ENCODE measurements at places on chromosomes 2 and 18. TPM values are rescaled to one million over a fixed set of nuclear protein-coding genes. Genes with fewer than 3 reads are reported as not detected.

DNA sequence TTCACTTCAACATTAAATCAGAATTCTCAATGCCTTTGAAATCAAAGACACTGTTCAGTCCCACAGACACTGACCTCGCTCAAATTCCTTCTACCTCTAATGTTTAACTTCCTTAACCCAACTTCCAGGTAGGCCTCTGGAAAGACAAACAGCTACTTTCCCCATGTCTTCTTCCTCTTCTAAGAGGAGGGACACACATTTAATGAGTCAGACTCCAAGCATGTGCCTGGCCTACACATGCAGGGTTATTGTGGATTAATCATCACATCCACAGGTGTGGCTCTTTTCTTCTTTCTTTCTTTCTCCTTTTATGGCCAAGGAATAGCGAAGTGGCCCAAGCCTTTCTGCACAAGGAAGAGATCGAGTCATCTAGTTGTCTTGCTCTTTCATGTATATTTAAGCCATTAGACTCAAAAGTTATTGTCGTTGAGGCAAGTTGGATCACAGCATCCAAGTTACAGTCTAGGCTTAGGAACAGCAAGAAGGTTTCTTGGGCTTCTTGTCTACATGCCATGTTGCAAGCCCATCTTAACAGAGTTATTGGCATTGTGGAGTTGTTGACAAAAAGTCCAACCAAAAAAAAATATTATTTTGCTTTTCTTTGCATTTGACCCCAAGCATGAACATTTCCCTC is 387.8 kb downstream of the IRS1 start:
- H3K27ac ChIP-seq, result no peak overlapping the region
- no peak overlapping the region for H3K4me3 ChIP-seq
- no peaks in the 10 kb centered on the region for H3K27me3 ChIP-seq
- DNase-seq, result no peak
- no peaks in the 10 kb centered on the region for H3K36me3 ChIP-seq

GRCh38 chr2:126822921-126823320 is 75.8 kb upstream of the TEX51 start:
- no peaks in the 10 kb centered on the region for H3K4me1 ChIP-seq
- no peaks in the 10 kb centered on the region for H3K27me3 ChIP-seq
- no peak for DNase-seq
- H3K36me3 ChIP-seq, result no peaks in the 10 kb centered on the region
- H3K27ac ChIP-seq, result no peak overlapping the region

LRRTM1 gene
- 0.68 TPM for total RNA-seq

PDCD1 gene
- 0.37 TPM for total RNA-seq

DNA sequence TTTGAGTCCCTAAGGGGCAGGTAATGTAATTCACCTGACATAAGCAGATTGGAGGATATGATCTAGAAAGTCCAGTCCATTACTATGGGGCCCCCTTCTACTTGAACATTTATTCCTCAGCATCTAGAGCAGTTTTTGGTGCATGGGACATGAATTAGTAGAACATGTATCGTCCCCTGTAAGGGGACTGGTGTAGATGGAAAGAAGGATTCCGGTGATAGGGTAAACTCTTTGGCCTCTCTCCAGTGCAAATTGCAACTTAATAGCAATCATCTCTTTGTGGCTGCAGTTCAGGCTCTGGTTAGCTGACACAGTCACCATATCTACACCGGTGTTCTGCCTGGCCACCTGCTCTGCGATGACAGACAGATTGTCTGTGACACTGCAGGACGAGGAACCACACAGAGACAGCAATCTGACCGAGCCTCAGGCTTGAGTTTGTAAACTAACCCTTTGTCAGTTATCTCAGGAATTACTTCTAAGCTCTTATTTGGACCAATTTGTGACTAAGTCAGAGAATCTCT is 6.4 kb upstream of the SLC8A1 start:
- DNase-seq, result peak; percentile 48
- no peak overlapping the region for H3K27ac ChIP-seq
- no peaks in the 10 kb centered on the region for H3K36me3 ChIP-seq
- no peaks in the 10 kb centered on the region for H3K27me3 ChIP-seq
- H3K4me1 ChIP-seq, result peaks cover 8% of the 10 kb centered on the region

TDRD15 gene
- 11.3 TPM for total RNA-seq

- no peaks in the 10 kb centered on the region for H3K36me3 ChIP-seq
- no peak for DNase-seq
- H3K4me1 ChIP-seq, result no peaks in the 10 kb centered on the region
- H3K27ac ChIP-seq, result no peak overlapping the region
- no peak overlapping the region for H3K4me3 ChIP-seq
These were observed 22.8 kb downstream of the ICA1L start for GRCh38 chr2:202848813-202849212.

MOCOS gene
- total RNA-seq, result 1.9 TPM

SERPINB11 gene
- total RNA-seq, result 2.0 TPM

CCDC121 gene
- total RNA-seq, result 10.2 TPM

DNA sequence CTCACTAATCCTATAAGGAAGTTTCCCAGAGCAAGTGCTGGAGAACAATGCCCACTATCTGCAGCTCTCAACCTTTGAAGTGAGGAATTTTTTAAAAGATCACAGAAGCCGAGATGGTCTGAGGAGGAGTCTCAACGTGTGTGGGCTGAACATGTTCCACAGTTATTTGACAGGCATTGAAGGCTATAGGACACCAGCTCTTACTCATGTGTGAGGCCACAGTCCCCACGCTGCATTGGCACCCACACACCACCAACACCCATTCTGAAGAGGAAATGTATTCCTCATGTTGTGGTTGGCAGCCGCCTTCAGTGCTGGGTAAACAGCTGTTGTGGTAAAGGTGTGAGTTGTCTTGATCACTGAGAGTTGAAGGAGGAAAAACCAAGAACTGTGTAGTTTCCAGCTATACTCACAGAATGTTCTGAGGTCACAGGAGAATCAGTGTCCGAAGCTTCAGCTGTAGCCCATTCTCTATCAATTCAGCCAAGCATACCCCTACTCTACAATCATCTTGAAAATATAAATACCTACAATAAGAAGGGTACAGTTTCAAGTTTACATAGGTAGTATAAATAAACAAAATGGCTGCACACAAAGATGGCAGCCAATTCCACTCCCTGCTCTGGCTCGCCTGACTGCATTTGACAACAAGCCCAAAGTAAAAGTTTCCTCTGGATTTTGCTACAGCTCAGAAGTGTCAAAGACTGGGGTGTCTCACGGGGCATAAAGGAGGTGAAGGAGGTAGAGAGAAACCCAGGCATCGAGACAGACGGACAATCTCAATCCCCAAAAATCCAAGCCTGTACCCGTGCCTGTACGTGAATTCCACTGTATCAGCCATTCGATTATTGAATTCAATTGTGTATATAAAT is 12.1 kb downstream of the CD226 start:
- H3K36me3 ChIP-seq, result no peaks in the 10 kb centered on the region
- no peaks in the 10 kb centered on the region for H3K4me1 ChIP-seq
- H3K4me3 ChIP-seq, result no peak overlapping the region
- no peak for DNase-seq
- H3K27ac ChIP-seq, result no peak overlapping the region

LRRC30 gene
- not detected for total RNA-seq

GRCh38 chr18:58682429-58683069 is 11.3 kb downstream of the MALT1 start:
- peak; percentile 38 for DNase-seq
- H3K36me3 ChIP-seq, result no peaks in the 10 kb centered on the region
- no peaks in the 10 kb centered on the region for H3K4me1 ChIP-seq

ADI1 gene
- total RNA-seq, result 52.5 TPM

IL37 gene
- total RNA-seq, result 1.5 TPM

DNA sequence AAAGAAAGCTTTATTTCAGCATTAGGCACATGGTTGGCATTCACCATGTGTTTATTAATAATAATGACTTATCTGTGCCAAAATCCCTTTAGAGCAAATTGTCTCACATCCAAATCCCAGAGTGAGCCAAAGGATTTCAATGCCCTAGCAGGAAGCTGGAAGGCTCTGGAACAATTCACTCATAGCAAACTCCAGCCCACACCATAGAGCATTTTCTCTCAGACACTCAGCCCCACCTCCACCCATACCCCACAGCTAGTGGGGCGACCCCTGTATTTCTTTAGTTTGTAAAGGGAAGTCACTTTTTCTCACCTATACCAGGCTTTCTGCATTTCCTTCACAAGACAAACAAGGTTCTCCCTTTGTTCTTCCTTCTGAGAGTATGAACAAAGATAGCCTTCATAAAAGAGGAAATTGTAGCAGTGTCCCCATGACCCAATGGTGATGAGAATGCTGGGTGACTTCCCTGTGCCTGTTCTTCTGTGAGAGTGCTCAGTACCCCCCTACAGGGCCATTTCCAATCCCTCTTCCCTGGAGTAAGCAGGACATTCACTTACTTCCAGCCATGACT is 100.1 kb upstream of the APCDD1 start:
- no peak overlapping the region for H3K4me3 ChIP-seq
- no peaks in the 10 kb centered on the region for H3K4me1 ChIP-seq
- no peaks in the 10 kb centered on the region for H3K27me3 ChIP-seq
- DNase-seq, result no peak

- no peak overlapping the region for H3K4me3 ChIP-seq
- no peak for DNase-seq
- no peaks in the 10 kb centered on the region for H3K27me3 ChIP-seq
- no peak overlapping the region for H3K27ac ChIP-seq
- H3K36me3 ChIP-seq, result no peaks in the 10 kb centered on the region
- H3K4me1 ChIP-seq, result no peaks in the 10 kb centered on the region
These were observed 133.0 kb upstream of the SLC14A2 start for GRCh38 chr18:45482286-45482685.

DNA sequence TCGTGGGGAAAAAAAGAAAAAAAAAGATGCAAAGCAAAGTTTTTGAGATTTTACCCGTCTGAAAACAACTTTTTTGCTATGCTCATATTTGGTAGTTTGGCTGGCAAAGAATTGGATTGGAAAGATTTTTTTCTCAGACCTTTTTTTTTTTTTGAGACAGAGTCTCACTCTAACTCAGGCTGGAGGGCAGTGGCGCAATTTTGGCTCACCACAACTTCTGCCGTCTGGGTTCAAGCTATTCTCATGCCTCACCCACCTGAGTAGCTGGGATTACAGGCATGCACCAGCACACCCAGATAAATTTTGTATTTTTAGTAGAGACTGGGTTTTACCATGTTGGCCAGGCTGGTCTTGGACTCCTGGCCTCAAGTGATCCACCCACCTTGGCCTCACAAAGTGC is 56.3 kb upstream of the TANC1 start:
- no peak overlapping the region for H3K27ac ChIP-seq
- no peaks in the 10 kb centered on the region for H3K27me3 ChIP-seq
- no peaks in the 10 kb centered on the region for H3K36me3 ChIP-seq
- no peak overlapping the region for H3K4me3 ChIP-seq
- DNase-seq, result no peak
- H3K4me1 ChIP-seq, result no peaks in the 10 kb centered on the region

HYCC2 gene
- 27.9 TPM for total RNA-seq

- H3K4me1 ChIP-seq, result no peaks in the 10 kb centered on the region
- H3K4me3 ChIP-seq, result no peak overlapping the region
- no peaks in the 10 kb centered on the region for H3K36me3 ChIP-seq
- no peak overlapping the region for H3K27ac ChIP-seq
- H3K27me3 ChIP-seq, result no peaks in the 10 kb centered on the region
These were observed 259.2 kb downstream of the SLC4A3 start for GRCh38 chr2:219886615-219887014.

UGT1A6 gene
- total RNA-seq, result 0.74 TPM

GRCh38 chr18:35215026-35215425 is 25.8 kb upstream of the ZNF397 start:
- H3K4me1 ChIP-seq, result no peaks in the 10 kb centered on the region
- no peak overlapping the region for H3K4me3 ChIP-seq
- H3K27ac ChIP-seq, result no peak overlapping the region
- DNase-seq, result no peak
- H3K36me3 ChIP-seq, result no peaks in the 10 kb centered on the region

NAGK gene
- total RNA-seq, result 87.5 TPM

DNA sequence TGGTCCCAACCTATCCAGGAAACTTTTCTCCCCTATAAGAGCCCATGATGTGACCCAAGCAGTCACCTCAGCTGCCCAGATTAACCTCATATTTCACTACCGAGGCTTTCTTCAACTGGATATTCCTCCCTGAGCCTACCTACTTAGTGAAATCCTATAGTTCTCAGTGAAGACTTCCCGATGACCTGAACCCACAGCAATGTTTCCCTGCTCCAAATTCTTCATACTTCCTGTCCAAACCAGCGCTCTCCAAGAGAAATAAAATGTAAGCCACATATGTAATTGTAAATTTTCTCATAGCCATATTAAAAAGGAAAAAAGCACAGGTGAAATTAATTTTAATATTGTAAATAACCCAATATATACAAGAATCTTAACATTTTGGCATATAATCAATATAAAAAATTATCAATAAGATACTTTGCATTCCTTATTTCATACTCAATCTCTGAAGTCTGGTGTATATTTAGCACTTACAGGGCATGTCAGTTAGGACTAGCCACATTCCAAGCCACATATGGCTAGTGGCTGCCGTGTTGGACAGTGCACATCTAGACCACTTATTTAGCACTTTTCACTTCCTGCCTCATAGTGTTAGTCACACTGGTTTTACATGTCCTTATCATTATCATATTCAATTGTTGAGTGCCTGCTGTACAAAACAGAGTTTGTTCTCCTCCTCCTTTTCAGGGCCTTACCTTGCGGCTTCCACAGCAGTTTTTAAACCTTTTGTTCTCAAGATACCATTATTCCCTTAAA is 1.9 kb upstream of the STAT4 start:
- no peak overlapping the region for H3K27ac ChIP-seq
- DNase-seq, result no peak
- H3K4me3 ChIP-seq, result no peak overlapping the region
- no peaks in the 10 kb centered on the region for H3K27me3 ChIP-seq
- H3K36me3 ChIP-seq, result no peaks in the 10 kb centered on the region

SCLY gene
- total RNA-seq, result 40.2 TPM

CCDC141 gene
- total RNA-seq, result 17.8 TPM

DNA sequence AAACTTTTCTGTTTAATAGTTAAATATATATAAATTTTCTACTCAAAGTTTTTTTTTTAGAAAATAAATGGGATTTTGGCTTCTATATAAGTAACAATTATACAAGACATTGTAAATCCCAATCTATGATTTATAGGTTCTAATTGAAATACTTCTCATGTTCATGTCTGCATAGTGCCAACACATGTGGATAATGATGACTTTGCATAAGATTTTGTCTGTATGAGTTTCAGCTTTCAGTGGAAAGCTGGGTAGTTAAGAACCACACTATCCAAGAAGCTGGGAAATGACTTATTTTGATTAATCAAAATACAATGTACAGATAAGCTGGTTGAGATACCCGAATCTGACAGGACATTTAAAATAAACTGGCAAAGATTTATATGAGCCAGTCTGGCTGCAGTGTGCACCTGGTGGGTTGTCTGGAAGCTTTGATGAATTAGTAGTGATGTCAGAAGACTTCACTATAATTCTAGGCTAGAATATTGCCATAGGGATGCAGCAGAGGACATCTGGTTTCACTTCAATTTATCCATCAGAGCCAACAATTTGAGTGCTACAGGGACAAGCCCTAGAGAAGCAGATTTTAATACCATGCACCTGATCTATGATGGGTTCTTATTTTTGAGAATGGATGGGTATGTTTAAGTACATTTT is 45.4 kb downstream of the EML6 start:
- H3K4me3 ChIP-seq, result no peak overlapping the region
- no peaks in the 10 kb centered on the region for H3K4me1 ChIP-seq
- H3K27ac ChIP-seq, result no peak overlapping the region
- H3K27me3 ChIP-seq, result no peaks in the 10 kb centered on the region

- no peak overlapping the region for H3K27ac ChIP-seq
- H3K27me3 ChIP-seq, result no peaks in the 10 kb centered on the region
- no peak for DNase-seq
These were observed 94.1 kb downstream of the RTN4 start for GRCh38 chr2:54956111-54956627.

GTF3C2 gene
- total RNA-seq, result 91.3 TPM
